ENCODE measurements at places on chromosomes 11 and 22.
A peak's percentile ranks its signal among the peaks of the same experiment; 100 is the strongest.

DNA sequence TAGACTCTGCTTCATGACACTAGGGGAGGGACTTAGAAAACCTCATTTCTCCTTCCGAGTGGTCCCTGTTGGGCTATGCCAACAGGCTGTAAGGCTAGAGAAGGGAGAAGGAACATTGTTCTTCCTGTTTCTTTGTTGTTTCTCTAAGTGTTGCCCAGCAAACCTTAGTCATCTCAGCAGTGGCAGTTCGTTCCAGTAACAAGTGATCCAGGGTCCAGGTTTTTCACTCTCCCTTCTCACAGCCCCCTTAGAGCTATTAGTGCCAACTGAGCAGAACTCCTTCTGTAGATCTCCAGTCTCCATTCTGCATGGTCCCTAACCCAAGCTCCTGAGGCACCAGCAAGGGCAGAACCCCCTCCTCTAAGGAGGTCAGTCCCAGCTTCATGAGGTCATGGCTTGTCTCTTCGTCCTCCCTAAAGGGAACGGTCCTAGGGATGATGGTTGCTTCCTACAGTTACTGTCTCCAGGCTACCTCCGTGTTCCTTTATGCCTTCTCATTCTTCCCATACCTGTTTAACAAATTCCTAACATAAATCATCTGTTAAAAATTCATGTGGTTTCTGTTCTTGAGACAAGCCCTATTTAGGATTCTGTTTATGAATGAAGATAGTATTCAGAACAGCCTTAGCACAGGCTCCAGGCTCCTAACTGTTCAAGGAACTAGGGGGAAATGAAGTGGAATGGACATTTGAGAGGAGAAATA is 168.6 kb upstream of the UBASH3B start:
- DNase-seq = peak; percentile 1

GRCh38 chr11:126127898-126128297 is 65.2 kb upstream of the CDON start:
- DNase-seq = no peak

DNA sequence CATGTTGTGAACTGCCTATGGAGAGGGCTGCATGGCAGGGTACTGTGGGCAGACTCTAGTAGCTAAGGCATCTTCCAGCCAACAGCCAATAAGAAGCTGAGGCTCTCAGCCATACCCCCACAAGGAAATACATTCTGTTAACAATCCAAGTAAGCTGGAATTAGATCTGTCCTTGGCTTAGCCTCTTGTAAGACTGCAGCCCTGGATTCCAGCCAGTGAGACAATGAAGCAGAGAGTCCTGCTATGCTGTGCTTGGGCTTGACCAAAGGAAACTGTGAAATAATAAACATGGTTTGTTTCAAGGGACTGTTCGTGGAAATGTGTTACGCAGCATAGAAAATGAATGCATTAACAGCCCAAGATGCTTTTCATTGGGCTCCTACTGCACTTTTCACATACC is 1097.4 kb upstream of the CCDC90B start:
- DNase-seq = no peak

DNA sequence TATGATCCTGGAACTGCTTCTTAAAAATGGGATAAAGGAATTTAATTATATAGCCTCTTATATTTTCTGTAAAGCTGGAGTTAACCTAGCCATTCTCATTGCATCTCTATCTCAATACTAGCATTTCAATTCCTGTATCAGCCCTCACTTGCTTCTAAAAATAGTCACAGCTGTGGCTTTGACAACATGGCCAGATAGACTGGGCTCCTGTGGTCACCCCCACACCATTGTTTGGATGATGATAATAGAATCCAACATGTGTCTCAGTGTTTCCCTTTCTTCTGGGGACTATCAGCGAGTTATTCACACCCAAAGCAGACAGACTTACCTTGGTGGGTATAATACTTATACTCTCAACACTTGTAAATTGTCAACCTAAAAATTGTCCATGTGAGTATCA is 6.9 kb downstream of the VWA5A start:
- no peak for DNase-seq
